ENCODE measurements at places on chromosomes 11 and 22. TPM values are rescaled to one million over a fixed set of nuclear protein-coding genes. Genes with fewer than 3 reads are reported as not detected.

DNA sequence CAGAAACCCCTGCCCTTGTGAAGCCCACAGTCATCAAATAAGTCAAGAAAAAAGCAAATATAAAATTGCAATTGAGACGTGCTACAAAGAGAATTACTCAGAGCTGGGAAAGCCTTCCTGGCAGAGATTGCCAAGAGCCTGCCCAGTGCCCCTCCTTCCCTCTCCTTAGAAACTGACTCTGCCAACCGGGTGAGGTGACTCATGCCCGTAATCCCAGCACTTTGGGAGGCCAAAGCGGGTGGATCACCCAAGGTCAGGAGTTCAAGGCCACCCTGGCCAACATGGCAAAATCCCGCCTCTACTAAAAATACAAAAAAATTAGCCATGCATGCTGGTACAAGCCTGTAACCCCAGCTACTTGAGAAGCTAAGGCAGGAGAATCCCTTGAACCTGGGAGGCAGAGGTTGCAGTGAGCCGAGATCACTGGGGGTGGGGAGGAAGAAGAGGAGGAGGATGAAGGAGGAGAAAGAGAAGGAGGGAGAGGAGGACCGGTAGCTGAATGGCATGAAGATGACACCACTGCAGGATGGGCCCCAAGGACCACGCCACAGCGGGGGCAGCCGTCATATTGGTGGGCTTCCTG is 76.1 kb upstream of the RTL6 start:
- DNase-seq, result no peak

The OR6T1 gene
- not detected for polyA plus RNA-seq

DNA sequence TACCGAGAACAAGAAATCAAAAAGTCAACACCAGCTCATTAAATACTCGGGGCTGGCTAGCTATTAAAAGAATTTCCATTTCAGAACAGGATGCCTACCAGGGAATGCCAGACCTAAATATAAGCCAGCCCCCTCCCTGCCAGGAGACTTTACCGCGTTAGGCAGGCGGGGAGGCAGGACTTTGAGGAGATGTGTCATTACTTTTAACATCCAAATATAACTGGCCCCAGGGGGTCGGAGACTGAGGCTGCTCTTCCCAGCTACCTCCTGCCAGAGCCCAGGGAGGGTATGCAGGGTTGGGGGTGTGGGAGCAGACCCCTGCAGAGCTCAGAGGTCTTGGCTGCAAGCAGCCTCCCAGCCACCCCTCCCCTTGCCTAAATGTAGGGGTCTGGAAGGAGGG is 183.5 kb downstream of the DSCAML1 start:
- no peak for DNase-seq

The MS4A4E gene
- 0.76 TPM for polyA plus RNA-seq

DNA sequence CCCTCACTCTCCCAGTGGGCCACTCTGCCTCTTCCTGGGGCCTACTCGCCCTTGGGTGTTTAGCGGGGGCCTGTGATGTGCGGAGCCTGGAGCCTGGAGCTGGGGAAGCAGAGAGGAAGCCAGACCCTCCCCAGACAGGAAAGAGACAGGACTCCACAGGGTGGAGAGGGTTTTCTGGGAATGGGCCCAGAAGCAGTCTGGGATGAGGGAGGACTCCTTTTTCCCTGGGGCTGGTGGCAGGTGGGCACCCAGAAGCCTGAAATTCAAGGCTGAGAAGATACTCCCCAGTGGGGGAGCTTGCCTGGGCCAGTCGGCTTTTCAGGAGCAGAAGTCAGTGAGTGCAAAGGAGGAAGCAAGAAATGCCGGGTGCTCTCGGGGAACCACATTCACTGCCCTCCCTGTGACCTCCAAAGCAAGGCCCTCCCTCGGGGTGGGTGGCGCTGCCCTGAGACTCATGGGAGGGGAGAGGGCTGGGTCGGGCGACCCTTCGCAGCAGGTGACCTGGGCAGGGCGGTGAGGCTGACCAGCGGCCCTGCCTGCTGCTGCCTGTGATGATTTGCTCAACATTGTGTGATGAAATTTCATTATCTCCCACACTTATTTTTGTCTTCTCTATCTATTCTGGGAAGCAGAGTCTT is 1377.4 kb downstream of the BRD1 start:
- DNase-seq, result no peak

DNA sequence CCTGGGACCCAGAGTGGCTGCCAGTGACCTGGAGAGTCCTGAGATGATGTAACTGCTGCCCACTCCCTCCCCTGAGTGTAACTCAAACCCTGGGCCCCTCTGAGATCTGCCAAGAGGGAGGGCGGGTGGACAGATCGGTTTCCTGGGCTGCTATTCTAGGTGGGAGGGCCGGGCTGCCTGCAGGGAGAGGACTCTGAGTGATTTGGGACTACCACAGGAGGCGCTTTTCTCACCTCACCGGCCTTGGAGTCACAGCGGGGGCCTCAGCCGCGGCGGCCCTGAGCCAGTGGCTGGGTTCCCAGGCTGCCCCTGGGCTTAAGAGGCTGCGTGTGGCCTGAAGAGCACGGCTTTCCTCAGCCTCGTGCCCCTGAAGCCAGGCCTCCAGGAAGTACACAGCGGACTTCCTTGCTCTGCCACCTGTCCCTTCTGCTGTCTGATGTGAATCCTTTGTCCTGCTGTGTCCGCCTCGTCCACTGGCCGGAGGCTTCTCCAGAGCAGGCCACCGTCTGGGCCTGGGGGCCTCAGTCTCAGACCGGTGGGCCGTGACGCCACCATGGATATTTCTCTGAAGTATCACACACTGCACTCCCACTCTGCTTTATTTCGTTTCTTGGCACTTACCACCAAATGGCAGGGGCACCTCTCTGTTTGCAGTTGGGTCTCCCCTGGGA is 11.5 kb downstream of the RELT start:
- peak; percentile 70 for DNase-seq

The SCUBE2 gene
- polyA plus RNA-seq, result 6.8 TPM

The DERL3 gene
- polyA plus RNA-seq, result 3.2 TPM

- DNase-seq, result peak; percentile 53
Measured at GRCh38 chr11:123111465-123111864, 49.5 kb upstream of the HSPA8 start.

The IGSF9B gene
- 8.3 TPM for polyA plus RNA-seq

- DNase-seq, result peak; percentile 38
Measured at GRCh38 chr22:49768951-49769690, 58.6 kb downstream of the BRD1 start.

The NPTXR gene
- 4.2 TPM for polyA plus RNA-seq

The NAT10 gene
- 61.6 TPM for polyA plus RNA-seq

DNA sequence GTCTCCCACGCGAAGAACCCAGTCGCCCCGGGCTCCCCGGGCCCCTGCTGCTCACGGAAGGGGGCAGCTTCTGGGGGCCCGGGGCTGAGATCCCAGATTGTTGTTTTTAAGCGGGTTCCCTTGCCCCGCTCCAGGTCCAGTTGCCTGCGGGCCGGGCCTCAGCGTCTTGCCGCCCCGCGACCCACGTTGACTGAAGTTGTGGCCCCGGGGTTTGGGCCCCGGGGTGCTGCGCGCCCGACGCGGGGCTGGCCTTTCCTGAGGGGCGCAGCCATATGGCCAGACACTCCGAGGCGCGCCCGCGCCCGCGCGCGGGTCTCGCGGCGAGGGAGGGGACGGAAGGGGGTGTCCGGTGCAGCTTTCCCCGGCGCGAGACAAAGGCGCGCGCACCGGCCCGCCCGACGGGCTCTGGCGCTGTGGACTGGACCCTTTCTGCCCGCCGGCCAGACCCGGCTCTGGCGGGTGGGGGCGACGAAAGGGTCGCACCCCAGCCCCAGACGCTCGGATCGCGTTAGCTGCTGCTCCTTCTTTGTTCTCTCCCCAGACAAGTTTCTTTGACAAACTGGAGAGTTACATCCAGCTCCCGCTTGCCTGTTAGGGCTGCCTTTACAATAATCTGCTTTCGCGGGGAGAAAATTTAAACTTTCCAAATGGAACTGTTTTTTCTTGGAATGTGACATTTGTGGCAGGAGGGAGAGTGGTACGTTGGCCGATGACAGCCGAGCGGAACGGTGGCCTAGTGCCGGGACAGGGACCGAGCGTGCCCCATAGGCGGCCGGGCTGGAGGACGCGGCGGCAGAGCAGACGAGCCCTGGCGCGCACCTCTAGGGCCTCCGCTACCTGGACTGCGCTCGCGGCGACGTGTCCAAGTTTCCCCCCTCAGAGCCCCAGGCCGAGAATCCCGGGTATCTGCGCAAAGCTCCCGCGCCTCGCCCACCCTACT is 716 bp downstream of the AMOTL1 start:
- peak; percentile 63 for DNase-seq

GRCh38 chr22:20423906-20424551 is 13.6 kb downstream of the SCARF2 start:
- DNase-seq, result no peak

The DCDC1 gene
- 6.9 TPM for polyA plus RNA-seq

DNA sequence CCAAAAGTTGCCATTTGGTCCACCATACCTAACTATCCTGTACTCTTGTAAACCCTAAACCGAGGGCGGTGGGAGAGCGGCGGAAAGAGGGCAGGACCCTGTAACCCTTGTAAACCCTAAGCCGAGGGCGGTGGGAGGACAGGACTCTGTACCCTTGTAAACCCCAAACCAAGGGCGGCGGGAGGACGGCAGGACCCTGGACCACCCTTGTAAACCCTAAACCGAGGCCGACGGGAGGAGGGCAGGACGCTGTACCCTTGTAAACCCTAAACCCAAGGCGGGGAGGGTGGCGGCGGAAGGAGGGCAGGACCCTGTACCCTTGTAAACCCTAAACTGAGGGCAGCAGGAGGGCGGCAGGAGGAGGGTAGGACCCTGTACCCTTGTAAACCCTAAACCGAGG is 12.5 kb upstream of the OR52I2 start:
- no peak for DNase-seq

DNA sequence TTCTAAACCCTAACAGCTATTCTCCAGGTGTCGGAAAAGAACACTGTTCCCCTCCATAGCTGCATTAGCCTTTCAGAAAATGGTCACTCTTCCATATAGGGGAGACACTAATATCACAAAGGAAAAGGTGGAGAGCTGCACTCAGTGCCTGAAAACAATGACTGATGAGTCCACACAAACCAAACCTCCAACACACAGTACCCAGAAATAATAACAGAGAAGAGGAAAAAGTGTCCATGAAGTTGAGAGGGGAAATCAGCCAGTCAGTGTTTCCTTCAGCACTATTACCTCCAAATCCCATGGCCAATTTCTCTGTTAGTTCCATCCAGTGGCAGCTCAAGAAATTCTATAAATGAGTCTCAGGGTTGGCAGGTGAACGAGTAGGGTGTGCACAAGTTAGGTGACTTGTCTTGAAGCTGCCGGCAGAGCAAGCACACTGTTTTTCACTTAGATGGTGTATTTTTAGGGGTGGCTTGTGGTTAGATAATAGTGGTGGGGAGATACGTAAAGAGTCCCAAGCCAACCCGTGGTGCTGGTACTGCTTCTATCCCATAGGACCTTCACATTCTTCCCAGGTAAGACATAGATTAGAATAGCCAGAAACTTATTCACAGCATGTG is 84.5 kb upstream of the CHRM4 start:
- no peak for DNase-seq

The OR51B5 gene
- polyA plus RNA-seq, result 0.20 TPM

DNA sequence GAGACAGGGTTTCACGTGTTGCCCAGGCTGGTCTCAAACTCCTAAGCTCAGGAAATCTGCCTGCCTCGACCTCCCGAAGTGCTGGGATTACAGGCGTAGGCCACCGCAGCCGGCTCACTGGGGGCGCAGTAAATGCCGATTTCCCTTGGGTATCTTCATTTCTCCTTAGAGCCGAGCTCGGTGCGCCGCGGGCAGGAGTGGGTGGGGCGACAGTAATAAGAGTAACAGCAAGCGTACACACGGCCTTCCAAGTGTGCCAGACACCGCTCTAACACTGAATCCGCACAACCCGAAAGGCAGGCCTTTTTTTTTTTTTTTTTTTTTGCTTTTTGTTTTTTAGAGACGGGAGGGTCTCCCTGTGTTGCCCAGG is 500 bp upstream of the ADSL start:
- peak; percentile 22 for DNase-seq

The UPK3A gene
- 1.5 TPM for polyA plus RNA-seq

DNA sequence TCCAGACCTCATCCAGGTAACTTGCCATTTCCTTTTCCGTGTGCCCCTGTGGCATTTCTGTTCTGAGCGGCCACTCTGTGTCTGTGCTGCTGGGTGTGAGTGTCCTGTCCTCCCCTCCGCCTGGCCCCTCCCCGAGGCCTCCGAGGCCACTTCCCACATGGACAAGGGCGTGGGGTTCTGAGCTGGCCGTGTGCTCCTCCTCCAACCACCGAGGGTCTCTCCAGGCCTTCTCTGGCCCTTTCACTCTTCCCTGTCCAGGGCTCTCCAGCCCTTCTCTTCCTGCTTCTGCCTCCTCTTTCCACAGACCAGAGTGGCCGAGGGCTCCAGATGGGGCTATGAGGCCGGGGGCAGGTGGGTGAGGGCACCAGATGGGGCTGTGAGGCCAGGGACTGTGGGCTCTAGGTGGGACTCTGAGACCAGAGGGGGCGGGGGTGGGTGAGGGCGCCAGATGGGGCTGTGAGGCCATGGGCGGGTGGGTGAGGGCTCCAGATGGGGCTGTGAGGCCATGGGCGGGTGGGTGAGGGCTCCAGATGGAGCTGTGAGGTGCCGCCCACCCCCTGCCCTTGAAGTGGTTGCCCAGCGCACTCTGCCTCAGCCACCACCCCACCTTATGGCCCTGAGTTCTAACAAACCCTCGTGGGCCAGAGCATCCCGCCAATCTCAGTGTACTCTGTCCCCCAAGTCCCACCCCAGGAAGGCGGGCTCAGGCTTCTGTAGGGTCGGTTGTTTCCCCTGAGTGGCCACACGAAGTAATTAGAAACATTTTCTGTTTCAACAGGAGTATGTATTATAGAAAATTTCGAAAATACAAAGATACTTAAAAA is 24.1 kb downstream of the PTDSS2 start:
- DNase-seq, result no peak

- peak; percentile 54 for DNase-seq
Measured at GRCh38 chr11:2306877-2307500, 5.2 kb downstream of the TSPAN32 start.

DNA sequence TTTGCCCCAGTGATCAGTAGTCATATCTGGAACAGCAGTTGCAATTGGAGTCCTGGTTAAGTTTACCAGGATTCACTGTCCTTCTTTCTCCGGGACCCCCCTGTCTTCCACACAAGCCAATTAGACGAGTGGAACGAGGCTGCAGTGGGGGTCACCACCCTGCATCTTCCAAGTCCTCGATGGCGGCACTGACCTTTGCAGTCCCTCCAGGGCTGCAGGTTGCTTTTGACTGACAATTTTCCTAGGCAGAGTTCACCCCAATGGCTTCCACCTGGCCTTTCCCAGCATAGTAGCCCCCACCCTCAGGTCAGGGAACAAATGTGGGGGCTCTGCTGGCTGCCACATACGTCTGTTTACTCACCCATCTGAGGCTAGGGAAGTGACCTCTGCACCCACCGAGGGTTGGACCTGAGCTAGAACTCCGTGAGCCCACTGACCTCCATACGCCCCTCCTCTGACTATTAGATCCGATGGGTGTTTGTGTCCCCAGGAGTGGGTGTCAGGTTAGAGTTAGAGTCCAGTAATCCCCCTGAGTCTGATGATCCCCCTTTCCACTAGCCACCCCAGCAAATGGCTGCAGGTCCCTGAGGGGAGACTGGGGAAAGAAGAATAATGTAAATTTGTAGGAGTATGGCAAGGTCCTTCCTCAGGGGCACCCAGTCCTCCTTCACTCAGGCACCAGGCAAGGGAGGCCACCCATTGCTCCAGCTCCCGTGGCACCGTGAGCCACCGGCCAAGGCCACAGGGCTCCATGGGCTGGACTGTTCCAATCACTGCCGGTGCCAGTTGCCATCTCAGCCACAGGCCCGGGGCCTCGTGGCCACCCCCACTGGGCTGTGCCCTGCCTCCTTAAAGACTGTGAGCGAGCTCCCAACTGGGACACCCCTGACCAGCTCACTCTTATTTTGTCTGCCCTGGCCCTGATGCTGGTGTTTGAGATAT is 5.5 kb downstream of the C11orf21 start:
- no peak for DNase-seq

GRCh38 chr22:28237783-28238182 is 318.7 kb upstream of the PITPNB start:
- DNase-seq, result no peak

GRCh38 chr11:11391796-11392463 is 38.9 kb upstream of the CSNK2A3 start:
- no peak for DNase-seq
